ENCODE measurements at places on chromosomes 12 and 14.
A peak's percentile ranks its signal among the peaks of the same experiment; 100 is the strongest.

- peak; percentile 84 for DNase-seq
These were observed 180.6 kb downstream of the AKAP6 start for GRCh38 chr14:32509632-32510187.

DNA sequence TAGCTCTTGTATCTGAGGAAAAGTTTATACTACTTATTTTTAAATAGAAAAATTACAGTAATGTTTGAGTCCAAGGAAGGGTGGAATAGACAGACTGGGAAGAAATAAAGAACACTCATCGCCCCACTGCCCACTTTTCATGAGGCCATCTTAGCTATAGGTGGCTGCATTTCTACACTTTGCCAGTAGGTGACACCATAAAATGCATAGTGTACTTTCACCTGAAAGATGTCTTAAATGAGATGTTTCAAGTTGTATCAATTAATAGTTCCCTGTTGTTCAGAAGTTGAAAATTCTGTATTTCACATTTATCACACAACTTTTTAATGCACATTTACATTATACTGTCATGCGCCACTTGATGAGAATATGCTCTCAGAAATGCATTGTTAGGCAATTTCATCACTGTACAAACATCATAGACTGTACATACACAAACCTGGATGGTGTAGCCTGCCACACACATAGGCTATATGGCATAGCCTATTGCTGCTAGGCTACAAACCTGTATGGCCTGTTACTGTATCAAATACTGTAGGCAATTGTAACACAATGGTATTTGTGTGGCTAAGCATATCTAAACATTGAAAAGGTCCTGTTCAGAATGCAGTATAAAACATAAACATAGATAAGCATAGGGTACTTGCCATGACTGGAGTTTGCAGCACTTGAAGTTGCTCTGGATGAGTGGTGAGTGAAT lies 27.6 kb downstream of the PMCH start:
- peak; percentile 31 for DNase-seq

DNA sequence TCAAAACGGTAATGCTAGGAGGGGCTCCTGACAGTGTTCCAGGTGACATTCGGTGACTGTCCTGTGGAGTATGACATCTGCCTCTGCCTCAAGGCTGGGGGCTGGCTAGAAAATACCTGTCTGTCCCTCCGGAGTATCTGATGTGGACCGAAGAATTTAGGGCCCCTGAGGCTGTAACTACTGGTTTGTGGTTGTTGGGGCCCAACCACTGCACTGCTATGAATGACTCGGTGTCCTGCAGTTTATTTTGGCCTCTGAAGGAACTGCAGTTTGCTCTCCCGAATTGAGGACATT lies 198.9 kb upstream of the CAND1 start:
- DNase-seq: no peak

GRCh38 chr12:1790444-1790843 lies 29.9 kb upstream of the LRTM2 start:
- no peak for DNase-seq

- DNase-seq: no peak
These were observed 20.6 kb upstream of the PCNX1 start for GRCh38 chr14:70886421-70887206.

- no peak for DNase-seq
These were observed 9.4 kb downstream of the AKT1 start for GRCh38 chr14:104786091-104786586.

DNA sequence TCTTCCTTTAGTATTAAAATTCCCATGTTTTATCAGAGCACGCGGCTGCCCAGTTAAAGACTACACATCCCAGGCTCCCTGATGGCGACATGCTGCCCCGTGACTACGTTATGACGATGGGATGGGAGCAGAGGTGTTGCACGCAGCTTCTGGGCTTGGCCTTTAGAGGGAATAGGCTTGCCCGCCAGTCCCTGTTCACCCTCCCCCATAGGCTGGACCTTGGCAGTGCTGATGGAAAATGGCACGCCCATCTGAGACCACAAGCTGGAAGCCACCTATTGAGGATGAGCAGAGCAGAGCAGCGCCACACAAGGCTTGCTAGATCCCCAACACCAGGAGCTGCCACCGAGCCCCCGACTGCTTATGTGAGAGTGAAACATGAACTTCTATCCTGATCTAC lies 24.7 kb downstream of the TTC7B start:
- DNase-seq: no peak

GRCh38 chr12:14927267-14927666 lies 11.1 kb downstream of the ERP27 start:
- no peak for DNase-seq

- no peak for DNase-seq
These were observed 14.8 kb downstream of the BCL11B start for GRCh38 chr14:99257122-99257672.

DNA sequence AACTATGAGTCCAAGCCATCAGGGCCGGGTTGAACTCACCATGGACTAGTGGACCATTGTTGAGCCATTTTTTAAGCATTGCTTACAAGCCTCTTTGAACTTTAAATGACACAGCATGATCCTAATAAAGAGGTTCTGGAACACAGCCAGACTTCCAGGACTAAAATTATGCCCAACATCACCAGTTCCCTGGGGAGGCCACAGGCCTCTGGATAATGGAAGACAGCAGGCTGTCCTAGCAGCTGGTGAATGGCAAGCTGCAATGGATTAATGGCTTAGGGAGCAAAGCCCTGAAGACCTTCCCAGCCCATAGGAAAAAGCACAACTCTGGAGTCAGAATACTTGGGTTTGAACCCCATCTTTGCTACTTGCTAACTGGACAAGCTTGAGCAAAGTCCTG lies 71.3 kb downstream of the FLRT2 start:
- DNase-seq: no peak
